ENCODE measurements at places on chromosomes 1 and 21. TPM values are rescaled to one million over a fixed set of nuclear protein-coding genes. Genes with fewer than 3 reads are reported as not detected.

DNA sequence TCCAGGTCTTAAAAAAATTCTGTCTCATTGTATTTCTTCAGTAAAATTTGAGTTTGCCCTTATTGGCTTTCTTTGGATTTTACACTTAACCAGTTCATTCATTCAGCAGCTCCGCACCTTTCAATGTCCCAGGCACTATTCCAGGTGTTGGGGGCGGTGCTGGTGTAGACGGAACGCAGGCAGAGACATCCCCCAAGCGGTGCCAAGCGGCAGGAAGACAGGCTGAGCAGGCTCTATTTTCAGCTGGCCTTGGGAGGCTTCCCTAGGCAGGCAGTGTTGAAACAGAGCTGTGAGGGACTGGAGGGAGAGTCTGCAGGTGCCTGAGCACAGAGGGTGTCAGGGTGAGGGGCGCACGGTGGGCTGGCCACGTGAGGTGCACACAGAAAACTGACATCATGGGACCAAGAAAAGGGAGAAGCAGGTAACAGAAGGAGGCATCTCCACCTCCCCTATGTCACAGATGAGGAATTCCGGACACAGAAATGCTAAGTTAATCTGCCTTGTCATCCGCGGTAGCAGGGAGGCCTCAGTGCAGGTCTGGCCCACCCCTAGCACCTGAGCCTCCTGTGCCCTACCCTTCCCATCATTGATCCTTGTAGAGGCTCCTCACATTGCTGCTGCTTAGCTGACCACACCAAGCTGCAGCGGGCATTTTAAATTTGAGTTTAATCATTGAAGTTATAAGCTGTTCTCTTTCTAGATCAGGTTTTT lies 40.8 kb downstream of the SLC37A1 start:
- no peak overlapping the region for H3K27ac ChIP-seq
- no peaks in the 10 kb centered on the region for H3K4me1 ChIP-seq
- no peak overlapping the region for H3K4me3 ChIP-seq
- DNase-seq: peak; percentile 66

- DNase-seq: no peak
- no peak overlapping the region for H3K27ac ChIP-seq
- no peaks in the 10 kb centered on the region for H3K27me3 ChIP-seq
- H3K4me1 ChIP-seq: no peaks in the 10 kb centered on the region
Measured at GRCh38 chr1:175823406-175823805, 80.0 kb upstream of the TNR start.

DNA sequence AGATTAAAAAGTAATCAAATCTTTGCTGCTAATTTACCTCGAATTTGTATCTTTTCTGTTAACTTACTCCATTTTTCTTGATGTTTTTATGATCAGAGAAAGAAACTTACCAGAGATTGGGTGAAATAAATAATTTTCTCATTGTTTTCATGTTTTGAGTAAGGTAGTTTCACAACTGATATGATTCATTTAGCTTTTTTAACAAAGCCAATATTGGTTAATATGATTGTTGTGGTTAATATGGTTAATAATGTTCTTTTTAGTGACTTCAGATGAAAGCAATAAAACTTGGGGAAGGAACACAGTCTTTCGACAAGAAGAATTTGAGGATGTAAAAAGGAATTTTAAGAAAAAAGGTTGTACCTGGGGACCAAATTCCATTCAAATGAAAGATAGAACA lies 48.1 kb downstream of the MAP3K21 start:
- H3K27me3 ChIP-seq: no peaks in the 10 kb centered on the region
- no peaks in the 10 kb centered on the region for H3K4me1 ChIP-seq
- no peak overlapping the region for H3K4me3 ChIP-seq
- H3K27ac ChIP-seq: no peak overlapping the region
- H3K36me3 ChIP-seq: no peaks in the 10 kb centered on the region

DNA sequence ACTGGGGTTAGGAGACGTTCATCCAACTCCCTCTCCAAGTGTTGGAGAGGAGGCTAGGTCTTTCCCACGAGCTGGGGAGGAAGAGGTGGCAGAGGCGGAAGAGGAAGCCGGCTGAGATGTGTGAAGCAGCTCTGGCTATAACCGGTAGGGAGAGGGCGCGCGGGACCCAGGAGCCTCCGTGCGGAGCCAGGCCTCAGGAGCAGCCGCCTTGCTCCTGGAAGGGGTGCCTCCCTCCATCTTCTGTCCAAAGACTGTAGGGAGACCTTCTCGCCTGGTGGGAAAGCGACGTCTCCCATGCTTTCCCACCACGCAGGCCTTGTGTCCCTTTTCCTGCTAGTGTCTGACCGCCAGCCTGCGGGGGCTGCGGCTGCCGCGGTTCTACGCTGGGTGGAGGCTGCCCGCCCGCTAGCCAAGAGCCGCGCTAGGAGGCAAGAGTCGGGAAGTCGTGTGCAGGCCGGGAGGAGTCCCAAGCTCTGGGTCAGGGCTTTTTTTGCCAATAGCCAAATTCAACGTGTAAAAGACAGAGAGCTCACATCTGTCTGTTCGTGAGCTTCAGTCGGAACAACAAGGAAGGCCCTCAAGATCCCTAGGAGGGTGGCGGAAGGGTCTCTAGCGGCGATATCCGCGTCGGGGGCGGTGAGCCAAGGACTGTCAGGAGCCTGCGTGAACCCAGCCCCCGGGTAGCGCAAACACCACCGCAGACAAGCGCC lies 8.4 kb upstream of the NBPF11 start:
- no peaks in the 10 kb centered on the region for H3K4me1 ChIP-seq
- H3K4me3 ChIP-seq: no peak overlapping the region
- no peak overlapping the region for H3K27ac ChIP-seq

DNA sequence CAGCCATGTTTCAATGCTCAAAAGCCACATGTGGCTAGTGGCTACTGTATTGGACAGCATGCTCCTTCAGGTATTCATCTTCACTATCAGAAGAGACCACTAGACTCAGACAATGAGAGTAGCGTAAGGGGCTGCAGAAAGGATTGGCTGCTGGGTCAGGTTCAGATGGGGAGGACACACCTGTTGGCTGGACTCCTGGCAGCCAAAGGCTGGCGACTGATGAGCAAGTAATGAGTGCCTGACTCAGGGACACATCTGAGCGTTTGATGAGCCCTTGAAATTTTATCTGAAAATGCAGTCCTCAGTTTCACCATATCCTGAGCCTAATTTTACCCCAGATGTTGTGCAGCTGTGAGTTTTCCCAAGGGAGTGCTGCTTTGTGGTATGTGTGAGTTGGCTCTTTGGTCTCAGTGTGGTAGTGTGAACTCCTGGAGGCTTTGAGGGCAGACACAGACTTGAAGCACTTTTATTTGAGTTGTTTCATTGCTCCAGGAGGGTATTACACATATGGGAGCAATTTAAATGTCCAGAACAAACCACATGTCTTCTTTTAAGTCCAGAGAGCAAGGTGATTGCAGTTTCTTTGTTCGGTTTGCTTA lies 9.6 kb downstream of the ST6GALNAC3 start:
- no peaks in the 10 kb centered on the region for H3K36me3 ChIP-seq
- no peaks in the 10 kb centered on the region for H3K4me1 ChIP-seq
- no peak for DNase-seq
- no peak overlapping the region for H3K27ac ChIP-seq

DNA sequence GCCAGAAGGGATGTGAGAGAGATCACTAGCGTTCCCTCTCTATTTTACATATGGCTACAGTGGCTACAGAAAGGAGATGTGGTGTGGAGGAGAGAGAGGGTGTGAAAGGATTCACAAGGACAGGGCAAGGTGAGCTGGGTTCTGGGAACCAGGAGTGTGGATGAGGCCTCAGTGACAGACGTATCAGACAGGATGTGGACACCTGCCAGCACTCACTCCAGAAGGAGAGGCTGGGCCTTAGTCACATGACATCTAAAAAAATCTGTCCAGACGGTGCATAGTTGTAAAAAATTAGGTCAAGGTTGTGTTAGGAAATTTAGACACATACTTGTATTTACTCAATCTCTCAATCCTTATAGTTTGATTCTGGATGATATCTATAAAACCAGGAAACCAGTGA lies 10.6 kb downstream of the TRIM67 start:
- no peaks in the 10 kb centered on the region for H3K36me3 ChIP-seq
- H3K4me1 ChIP-seq: no peaks in the 10 kb centered on the region
- no peak for DNase-seq
- no peak overlapping the region for H3K27ac ChIP-seq
- no peak overlapping the region for H3K4me3 ChIP-seq

DBT gene
- 28.2 TPM for total RNA-seq

GRCh38 chr1:82836213-82836972 lies 1035.7 kb downstream of the ADGRL2 start:
- H3K27me3 ChIP-seq: no peaks in the 10 kb centered on the region
- H3K36me3 ChIP-seq: no peaks in the 10 kb centered on the region
- H3K27ac ChIP-seq: no peak overlapping the region
- DNase-seq: no peak
- no peak overlapping the region for H3K4me3 ChIP-seq
- H3K4me1 ChIP-seq: no peaks in the 10 kb centered on the region

GCSAML gene
- not detected for total RNA-seq

DNA sequence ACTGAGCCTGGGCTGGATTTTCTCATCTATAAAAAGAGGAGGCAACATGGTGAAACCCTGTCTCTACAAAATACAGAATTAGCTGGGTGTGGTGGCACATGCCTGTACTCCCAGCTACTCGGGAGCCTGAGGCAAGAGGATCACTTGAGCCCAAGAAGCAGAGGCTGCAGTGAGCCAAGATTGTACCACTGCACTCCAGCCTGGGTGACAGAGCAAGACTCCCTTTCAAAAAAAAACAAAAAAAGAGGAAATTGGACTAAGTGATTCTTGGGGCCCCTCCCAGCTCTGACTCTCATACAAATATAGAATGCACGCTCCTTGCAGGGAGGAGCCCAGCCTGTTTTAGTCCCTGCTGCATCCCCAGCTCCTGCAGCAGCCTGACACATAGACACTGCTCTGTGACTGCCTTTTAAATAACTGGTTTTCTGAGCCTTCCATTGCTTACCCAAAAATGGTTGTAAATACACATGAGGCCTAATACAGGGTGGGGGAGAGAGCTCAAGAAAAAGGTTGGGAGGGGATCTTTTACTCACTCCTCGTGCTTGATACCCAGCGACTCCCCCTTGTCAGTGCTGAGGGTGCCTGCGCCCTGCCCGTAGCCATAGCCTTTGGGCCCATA lies 17.2 kb downstream of the CSRP1 start:
- H3K27me3 ChIP-seq: no peaks in the 10 kb centered on the region
- H3K36me3 ChIP-seq: peaks cover 27% of the 10 kb centered on the region
- no peak for DNase-seq
- H3K4me3 ChIP-seq: no peak overlapping the region
- peaks cover 32% of the 10 kb centered on the region for H3K4me1 ChIP-seq

CAMTA1 gene
- 68.1 TPM for total RNA-seq

GRCh38 chr21:42429856-42430255 lies 26.2 kb downstream of the UBASH3A start:
- no peaks in the 10 kb centered on the region for H3K4me1 ChIP-seq
- H3K27me3 ChIP-seq: no peaks in the 10 kb centered on the region
- H3K27ac ChIP-seq: no peak overlapping the region

ISG15 gene
- 7.7 TPM for total RNA-seq

DNA sequence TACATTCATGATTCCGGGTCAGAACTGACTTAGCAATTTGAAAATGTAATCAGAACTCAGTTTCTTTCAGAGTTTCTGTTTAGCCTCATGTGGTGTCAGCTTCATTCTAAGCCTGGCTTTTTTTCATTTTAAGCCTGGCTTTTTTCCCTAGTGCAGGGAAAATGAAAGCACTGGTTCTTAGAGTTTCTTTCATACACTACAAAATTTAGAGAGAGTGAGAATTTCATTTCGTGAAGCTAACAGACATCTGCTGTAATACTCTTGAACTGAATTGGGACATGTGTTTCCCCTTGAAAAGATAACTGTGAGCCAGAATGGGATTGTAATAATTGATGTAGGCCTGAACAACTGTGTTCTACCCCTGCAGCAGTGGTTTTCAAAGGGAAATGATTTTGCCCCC lies 95.3 kb upstream of the KIAA0040 start:
- no peak overlapping the region for H3K4me3 ChIP-seq
- no peak overlapping the region for H3K27ac ChIP-seq
- no peaks in the 10 kb centered on the region for H3K27me3 ChIP-seq

DNA sequence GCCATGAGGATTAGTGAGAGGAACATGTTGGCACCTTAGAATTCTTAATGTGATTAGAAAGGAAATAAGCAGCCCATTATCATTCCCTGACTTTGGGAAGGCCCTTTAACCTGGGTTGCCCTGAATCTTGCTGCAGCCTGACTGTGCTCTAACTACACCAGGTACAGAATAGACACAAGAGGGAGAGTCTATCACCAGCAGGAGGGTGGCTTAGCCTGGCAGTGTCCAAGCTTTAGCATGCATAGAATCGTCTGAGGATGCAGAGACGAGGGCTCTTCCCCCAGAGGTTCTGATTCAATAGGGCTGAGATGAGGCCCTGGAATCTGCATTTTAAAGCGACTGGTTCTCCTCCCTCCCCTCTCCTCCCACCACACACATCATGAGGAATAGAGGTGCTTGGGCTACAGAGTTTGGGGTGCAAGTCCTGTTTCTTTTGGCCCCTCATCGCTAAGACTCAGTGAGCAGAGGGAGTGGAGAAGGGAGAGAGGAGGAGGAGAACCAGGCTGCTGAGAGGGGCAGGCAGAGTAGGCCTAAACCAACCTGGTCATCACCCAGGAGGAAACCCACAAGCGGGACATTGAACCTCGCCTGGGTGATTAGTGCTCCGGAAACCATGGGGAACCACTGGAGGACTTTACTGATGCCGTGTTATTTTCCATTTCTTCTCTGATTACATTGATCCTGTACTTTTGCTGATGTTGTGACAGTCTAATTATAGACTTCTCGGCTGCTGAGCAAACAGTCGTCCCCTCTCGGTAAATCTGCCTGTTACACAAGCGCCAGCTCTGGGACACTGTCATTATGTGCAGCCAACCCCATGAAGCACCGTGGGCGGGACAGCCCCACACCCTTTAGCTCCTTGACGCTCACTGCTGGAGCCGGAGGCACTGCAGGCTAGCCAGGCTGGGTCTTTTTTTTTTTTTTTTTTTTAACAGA lies 6.3 kb upstream of the TENT5C start:
- H3K4me1 ChIP-seq: peaks cover 25% of the 10 kb centered on the region
- no peaks in the 10 kb centered on the region for H3K27me3 ChIP-seq
- no peaks in the 10 kb centered on the region for H3K36me3 ChIP-seq
- peak overlapping the region; percentile 88 for H3K27ac ChIP-seq
- DNase-seq: peak; percentile 76

DNA sequence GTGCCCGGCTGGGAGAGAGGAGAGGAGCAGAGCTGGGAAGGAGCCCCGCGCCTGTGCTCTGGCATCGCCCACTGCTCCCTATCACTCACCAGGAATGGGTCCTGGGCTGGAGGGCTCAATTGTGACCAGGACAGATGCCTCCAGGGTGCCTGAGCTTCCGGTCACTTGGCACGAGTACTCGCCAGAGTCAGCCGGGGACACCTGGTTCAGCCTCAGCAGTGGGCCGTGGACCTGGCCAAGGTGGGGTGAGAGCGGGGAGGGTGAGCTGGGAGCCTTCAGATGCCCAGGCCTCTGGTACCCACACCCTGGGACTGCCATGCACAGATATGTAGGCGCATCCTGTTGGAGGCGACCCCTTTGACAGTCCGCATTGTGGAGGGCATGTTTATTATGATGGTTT lies 31.1 kb downstream of the LDLRAD2 start:
- peak; percentile 48 for DNase-seq
- peaks cover 9% of the 10 kb centered on the region for H3K4me1 ChIP-seq
- H3K27me3 ChIP-seq: no peaks in the 10 kb centered on the region
- no peak overlapping the region for H3K4me3 ChIP-seq
- peaks cover 8% of the 10 kb centered on the region for H3K36me3 ChIP-seq

All from psoas muscle (tissue), 8 donors.